ENCODE measurements at places on chromosomes 3 and 15.

- DNase-seq, result no peak
These were observed 2.8 kb upstream of the SEMA3G start for GRCh38 chr3:52447512-52448355.

- no peak for DNase-seq
These were observed 134.7 kb downstream of the TMCC1 start for GRCh38 chr3:129758785-129759320.

DNA sequence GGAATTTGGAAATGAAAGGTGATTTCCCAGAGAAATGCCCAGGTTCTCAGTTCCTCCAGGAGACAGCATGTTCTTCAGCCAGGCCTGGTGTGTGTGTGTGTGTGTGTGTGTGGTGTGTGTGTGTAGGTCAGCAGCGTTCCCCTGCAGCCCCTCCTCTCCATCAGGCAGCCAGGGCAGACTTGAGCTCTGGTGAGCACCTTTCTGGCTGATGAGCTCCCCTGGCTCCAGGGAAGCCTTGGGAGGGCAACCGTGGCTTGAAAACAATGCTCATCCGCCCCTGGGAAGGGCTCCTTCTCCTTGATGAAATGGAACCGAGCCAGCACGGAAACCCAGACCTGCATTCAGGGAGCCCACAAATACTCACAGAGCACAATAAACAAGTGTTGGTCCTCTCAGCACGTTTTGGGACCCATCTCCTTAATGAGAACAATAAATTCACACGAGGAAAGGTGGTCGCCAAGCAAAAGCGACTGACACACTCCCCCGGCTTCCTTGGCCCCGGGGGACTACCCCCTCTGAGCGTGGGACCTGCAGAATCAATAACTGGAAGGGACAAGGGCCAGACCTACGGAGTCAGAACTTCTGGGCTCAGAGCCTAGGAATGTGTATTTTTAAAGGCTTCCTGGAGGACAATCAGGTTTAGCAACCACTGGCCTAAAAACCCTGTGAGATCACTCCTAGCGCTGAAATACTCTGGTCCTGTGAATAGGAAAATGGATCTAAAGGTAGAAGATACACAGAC, 38.6 kb upstream of the HES1 start:
- no peak for DNase-seq

- peak; percentile 63 for DNase-seq
These were observed 20.4 kb downstream of the TGM5 start for GRCh38 chr15:43246261-43246774.
